ENCODE measurements at places on chromosomes 16 and 17. TPM values are rescaled to one million over a fixed set of nuclear protein-coding genes. Genes with fewer than 3 reads are reported as not detected.

Gene RNF43
- total RNA-seq, result 3.5 TPM

Gene TMEM88
- 27.1 TPM for total RNA-seq

Gene MEOX1
- total RNA-seq, result 5.5 TPM

GRCh38 chr16:24688359-24688758 lies 41.1 kb upstream of the TNRC6A start:
- no peak for DNase-seq

Gene RUSF1
- total RNA-seq, result 65.4 TPM

DNA sequence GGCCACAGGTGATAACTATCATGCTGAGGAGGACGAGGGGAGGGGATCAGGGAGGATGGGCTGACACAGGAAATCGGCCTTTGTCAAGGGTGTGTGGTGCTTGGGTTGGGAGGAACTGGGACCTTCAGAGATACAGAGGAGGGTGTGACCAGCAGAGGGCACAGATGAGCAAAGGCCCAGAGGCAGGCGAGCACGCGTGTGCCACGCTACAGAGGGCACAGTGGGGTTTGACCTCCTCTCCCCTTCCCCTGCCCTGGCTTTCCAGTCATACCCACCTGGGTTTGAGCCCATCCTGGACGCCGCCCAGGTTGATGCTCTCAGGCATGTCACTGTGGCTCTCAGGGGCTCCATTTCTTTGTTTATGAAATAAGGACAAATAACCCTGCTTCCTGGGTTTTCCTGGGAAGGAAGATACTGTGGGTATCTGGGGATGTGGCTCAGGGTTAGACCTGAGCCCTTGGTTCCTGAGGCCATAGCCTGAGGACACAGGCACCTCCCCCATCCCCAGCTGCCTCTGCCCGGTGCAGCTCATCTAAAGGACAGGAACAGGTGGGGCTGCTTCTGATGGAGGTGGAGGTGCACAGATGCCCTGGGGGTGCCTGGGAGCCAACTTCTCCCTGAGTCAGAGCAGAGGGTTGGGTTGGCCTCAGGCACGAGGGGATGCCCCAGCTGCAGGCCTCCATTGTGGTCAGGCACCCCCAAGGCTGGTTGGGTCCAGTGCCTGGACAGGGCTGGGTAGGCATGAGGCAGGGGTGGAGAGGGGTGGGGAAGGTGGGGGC lies 51.8 kb downstream of the BEAN1 start:
- DNase-seq, result peak; percentile 58

DNA sequence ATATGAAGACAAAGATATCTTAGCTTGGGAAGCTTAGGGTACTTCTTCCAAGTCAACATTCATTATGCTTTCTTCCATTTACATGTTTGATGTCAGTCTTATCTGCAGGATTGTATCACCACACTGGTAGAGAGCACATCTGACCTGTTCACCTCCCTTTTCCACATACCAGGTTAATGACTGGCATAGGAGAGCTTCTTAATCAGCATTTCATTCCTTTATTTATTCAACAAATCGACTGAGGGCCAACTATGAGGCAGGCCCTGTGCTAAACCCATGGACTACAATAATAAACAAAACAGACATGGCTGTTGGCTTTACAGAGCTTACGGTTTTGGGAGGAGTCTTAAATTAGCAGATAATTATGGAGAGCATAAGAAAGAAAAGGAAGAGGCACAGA lies 378.1 kb upstream of the CDH11 start:
- no peak for DNase-seq

GRCh38 chr16:70430667-70431536 lies 8.0 kb downstream of the ST3GAL2 start:
- peak; percentile 76 for DNase-seq

Gene ESRP2
- total RNA-seq, result 0.47 TPM

DNA sequence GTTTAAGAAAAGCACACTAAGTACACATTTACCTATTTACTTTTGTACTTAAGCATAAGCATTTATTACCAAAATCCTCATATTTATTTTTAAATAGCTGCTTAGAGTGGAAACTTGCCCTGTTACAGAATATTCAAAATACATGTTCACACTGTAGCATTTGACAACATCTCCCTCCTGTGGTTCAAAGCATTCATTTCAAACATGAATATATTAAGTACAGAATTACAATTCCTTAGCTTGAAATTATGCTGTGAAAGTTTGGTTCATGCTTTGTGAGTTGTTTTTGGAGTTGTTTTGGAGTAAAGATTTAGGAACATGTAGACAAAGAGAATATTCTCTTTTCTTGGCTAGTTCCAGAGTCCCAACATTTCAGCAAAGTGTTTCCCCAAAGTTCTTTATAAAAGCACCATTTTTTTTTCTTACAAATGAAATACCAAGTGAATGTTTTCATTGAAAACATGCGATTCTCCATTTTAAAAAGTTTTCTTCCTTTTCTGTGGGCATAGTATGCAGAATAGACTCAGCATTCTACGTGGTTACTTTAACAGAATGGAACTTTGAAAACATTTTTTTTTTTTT lies 33.2 kb downstream of the TUBD1 start:
- no peak for DNase-seq

Gene AOC3
- 1.2 TPM for total RNA-seq

DNA sequence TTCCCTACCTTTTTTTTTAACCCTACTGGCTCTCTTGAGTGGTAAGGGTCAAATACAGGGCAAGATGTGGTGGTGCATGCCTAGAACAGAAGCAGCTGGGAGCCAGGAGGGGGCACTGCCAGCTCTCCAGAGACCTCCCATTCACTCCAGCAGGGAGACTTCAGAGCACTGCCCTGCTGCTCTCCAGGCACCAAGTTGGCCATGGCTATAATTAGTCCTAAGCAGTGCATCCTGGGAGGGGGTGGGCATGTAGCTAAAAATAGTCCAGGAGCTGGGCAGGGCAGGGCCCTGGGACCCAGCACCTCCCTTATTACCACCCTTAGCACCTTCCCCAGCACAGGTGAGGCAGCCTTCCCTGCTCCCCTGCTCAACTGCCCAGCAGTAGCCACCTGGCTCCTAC lies 3.5 kb downstream of the CORO6 start:
- DNase-seq, result no peak

Gene MYO15A
- 1.9 TPM for total RNA-seq

Gene IGSF6
- total RNA-seq, result 0.15 TPM

- DNase-seq, result no peak
Observed at GRCh38 chr16:27841061-27841801, 222.3 kb downstream of the GSG1L start.

Gene CRAMP1
- 26.6 TPM for total RNA-seq

DNA sequence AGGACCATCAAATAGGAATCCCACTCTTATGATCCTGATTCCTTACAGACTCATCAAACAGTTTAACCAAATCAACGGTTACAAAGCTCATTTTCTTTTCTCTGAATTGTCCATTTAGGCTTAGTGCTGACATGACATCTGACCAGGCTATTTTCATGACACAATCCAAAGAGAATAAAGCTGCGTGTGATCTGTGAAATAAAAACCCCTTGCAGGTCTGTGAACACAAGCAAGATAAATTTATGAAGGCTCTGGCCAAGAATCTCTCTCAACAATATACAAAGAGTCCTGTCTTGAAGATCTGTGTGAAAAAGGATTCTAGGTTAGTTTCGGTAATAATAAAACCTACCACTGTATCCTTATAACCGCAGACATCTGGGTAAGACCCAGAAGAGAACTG lies 22.0 kb downstream of the COG1 start:
- no peak for DNase-seq

DNA sequence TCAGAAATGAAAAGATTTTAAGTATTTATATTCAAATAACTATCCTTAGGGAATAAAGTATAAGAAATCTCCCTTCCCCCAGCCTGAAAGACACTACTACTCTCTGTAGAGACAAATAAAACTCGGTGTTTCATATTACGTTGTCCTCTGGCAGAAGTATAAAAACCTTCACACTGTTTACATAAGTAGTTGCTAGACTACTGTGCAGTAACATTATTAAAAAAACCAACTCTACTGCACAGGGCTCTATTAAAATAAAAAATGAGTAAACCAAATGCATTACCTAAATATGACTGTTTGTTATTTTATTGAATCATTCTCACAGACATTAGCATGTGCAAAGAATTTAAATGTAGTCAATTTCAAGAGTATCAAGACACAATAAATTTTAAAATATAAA lies 67.4 kb downstream of the MED13 start:
- no peak for DNase-seq

DNA sequence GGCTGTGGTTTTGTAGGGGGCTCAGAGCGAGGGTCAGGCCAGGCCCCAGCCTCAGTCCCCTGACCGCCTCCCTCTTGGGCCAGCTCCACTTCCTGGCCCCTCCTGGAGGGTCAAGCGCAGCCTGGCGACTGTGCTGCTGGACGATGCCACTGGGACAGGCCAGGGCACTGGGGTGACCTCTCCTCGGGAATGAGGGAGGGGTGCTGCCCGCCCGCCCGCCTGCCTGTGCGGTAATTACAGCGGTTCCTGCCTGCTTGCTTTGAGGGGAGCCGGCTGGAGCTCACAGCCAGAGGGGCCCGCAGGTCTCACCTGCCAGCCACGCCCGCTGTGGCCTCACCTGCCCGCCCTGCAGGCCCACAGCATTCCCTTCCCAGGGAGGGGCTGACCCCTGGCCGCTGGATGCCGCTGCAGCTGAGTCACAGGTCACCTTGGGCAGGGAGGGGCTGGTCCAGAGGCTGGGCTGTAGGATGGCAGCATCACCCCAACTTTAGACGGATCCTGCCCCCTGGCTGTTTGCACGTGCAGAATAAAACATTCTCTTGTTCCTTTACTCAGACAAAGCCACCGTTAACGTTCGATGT lies 76.7 kb upstream of the CBX4 start:
- no peak for DNase-seq

- no peak for DNase-seq
Observed at GRCh38 chr17:79136596-79136995, 62.0 kb downstream of the ENGASE start.

DNA sequence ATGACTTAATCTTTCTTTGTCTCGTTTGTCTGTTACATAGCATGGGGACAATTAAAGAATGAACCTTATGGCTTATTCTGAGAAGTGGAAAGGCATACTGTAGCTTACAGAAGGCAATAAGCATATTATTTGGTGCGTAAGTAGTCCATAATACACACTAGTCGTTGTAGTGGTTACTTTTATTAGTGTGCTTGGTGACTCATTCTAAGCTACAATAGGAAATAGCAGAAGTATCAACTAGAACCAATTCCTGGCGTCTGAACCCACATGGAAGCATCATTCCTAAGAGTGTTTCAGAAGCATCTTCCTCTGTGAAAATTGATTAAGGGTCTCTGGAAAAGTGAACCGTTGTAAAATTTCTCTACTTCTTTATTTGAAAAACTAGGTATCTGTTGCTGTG lies 777.8 kb upstream of the EEF2KMT start:
- no peak for DNase-seq

Gene CES1
- total RNA-seq, result 0.79 TPM

- DNase-seq, result no peak
Observed at GRCh38 chr17:77273397-77274085, 132.8 kb downstream of the SEC14L1 start.

Gene TBC1D3
- total RNA-seq, result 3.1 TPM

DNA sequence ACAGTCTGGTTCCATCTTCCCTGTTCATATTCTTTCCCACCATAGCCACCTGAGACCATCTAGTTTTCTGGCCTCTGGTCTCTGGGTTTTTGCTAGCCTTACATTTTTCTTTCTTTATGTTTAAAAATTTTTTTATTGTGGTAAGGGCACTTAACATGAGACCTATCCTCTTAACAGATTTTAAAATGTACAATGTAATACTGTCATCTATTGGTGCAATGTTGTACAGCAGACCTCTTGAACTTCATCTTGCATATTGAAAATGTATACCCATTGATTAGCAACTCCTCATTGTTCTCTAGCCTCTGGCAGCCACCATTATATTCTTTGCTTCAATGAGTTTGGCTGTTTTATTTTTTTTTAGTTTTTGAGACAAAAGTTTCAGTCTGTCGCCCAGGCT lies 39.2 kb downstream of the ITGAM start:
- no peak for DNase-seq

Gene DHRS7C
- total RNA-seq, result not detected

- no peak for DNase-seq
Observed at GRCh38 chr16:71507061-71507460, 17.9 kb upstream of the ZNF19 start.

- DNase-seq, result no peak
Observed at GRCh38 chr16:74249254-74249653, 47.4 kb upstream of the PSMD7 start.

Gene SPNS3
- 4.9 TPM for total RNA-seq

DNA sequence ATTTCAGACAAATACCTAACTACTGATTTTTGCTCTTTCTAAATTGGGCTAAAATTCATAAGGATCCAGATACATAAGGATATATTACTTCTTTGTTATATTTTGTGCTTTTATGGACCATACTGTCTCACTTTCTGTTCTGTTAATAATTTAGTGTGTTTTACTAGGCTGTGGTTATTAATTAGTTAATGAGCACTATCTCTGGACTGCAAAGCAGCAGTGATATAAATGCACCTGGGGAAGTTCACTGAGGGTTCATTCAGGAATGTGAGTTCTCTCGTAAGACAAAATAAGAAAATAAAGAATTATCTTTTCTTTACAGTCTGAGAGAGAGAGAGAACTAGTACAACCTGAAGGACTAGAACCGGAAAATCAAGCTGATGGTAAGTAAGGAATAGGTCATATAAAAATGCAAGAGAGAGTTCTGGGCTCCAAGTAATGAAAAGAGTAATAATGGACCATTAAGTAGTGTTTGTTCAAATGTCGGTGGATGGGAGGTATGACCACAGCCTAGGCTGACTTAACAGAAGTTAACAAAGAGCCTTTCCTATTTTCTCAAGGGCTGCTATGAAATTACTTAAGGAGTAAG lies 55.6 kb downstream of the IKZF3 start:
- no peak for DNase-seq

Gene ARHGDIG
- 0.40 TPM for total RNA-seq

Gene ST6GALNAC1
- total RNA-seq, result 6.6 TPM

Gene CCDC40
- total RNA-seq, result 2.2 TPM

GRCh38 chr17:29369831-29370735 lies 20.1 kb upstream of the TAOK1 start:
- peak; percentile 65 for DNase-seq

DNA sequence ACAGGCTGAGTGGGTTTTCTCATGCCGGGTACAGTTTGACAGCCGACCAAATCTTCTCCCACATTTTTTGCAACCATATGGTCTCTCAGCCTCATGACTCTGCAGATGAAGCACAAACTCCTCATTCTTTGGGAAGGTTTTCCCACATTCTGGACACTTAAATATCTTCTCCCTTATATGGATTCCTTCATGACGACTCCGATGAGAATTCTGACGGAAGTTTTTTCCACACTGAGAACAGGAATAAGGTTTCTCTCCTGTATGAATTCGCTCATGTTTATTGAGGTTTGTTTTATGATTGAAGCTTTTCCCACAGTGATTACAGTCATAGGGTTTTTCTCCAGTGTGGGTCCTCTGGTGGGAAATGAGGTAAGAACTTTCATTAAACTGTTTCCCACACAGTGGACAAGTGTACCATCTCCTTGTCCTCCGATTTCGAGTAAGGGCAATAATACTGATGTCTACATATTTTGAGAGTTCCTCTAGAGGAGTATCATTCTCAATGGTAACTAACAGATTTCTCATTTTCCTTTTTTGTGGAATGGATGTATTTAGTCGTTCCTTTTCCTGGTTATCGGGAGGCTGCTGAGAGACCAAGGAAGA lies 10.9 kb downstream of the ZNF200 start:
- DNase-seq, result no peak

Gene KAT8
- 122 TPM for total RNA-seq

GRCh38 chr17:48547808-48548522 lies 3.1 kb upstream of the HOXB2 start:
- DNase-seq, result peak; percentile 31

- no peak for DNase-seq
Observed at GRCh38 chr16:78461496-78462287, 362.2 kb downstream of the WWOX start.

Gene SOST
- not detected for total RNA-seq

Data from T-cell (primary cell).